ENCODE measurements at places on chromosomes 3 and 15.
A peak's percentile ranks its signal among the peaks of the same experiment; 100 is the strongest.

GRCh38 chr15:62756326-62756994 is 286.1 kb upstream of the TPM1 start:
- DNase-seq: no peak

DNA sequence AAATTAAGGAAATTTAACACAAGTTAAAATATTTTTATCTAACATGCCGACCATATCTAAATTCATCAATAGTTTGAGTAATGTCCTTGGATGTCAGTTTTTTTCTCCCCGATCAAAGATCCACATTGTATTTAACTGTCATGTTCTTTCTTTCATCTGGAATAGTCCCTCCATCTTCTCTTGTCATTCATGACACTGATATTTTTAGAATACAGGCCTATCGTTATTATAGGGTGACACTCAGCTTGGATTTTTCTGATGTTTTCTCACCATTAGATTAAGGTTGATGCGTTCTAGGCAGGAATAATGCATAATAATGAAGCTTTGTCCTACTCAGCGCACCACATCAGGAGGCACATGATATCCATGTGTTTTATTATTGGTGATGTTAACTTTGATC is 13.2 kb upstream of the PYGO1 start:
- DNase-seq: no peak

DNA sequence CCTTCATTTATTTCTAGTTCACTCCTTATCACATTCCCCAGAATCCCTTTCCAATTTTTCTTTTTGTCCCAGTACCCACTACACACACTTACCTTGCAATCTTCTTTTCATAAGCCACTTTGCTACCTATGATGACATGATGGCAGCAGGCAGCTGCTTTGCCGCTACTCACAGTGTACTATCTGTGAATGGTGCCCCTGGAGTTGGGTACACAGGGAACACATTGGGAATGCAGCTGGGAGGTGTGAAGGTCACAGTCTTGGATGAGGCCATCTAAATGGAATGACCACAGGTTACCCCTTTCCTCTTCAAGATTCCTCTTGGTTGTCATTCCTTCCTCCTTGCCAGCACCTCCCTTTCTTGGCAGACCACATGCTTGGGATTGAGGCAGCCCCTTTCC is 20.8 kb upstream of the TNIK start:
- DNase-seq: no peak

- peak; percentile 3 for DNase-seq
Measured at GRCh38 chr15:87634361-87634760, 622.2 kb downstream of the NTRK3 start.

DNA sequence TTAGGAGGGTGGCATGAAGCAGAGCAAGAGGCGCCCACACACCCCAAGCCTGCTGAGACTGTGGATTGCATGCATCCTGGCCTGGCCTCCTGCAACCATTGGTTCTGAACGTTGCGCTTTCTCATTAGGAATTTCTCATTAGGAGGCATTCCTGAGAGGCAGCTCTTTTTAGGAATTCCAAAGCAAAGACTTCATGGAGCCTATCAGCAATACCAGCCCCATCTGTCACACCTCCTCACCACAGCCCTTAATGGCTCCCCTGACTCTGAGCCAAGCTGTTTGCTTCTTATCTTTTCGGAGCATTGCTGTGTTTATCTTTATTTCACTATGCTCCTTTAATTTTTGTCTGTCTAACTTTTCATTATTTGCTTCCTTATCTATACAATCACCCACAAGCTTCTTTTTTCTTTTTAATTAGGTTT is 226.9 kb downstream of the CACNA2D3 start:
- no peak for DNase-seq

DNA sequence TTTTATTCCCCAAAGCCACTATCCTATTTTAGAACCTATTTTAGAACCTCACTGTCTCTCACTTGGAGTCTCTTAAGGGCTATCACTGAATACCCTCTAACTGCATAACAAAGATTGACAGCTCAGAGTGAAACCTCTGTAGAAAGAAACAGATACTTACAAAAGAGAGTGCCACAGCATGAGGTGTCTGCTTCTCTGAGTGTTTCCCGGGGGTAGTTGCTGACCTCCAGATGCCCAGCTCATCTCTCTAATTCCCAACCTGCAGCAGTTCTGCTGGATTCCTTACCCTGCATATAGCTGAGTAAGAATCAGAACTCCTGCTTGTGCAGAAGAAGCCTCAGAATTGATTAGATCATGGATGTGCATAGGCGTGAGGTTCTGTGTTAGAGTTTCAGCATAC is 34.5 kb downstream of the P3H2 start:
- DNase-seq: no peak

- peak; percentile 62 for DNase-seq
Measured at GRCh38 chr3:114363554-114364202, 69.8 kb downstream of the TIGIT start.

DNA sequence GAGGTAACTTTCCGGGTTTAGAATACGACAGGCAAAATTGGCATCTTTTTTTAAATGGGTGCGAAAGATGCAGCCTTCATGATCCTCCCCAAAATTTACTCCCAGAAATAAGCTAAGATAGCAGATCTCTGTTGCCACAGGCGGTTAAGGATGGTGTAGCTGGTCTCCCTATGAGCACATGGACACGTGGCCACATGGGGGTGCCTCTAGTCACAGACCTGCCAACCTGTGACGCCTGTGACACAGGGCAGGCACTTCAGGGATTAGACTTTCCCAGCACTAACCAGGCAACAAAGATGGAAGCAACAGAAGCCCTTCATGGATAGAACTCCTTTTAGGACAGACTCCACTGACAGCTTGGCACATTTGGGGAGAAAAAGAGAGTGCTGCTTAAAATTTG is 320.3 kb downstream of the THSD4 start:
- no peak for DNase-seq

DNA sequence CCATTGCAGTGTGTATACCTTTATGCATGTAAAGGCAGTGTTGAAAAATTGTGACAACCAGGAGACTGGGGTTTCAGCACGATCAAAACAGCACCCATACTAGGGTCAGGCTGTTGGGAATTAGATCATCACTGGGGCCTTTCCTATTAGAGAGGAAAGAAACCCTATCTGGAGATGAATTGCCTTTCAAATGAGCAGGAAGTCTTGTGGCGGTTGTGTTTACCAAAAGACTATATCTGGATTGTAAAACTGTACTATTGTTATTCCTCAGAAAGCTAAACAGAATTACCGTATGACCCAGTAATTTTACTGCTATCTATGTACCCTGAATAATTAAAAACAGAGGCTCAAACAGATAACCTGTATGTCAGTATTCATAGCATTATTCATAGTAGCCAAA is 10.1 kb downstream of the UBE2E1 start:
- no peak for DNase-seq

GRCh38 chr15:81157195-81157938 is 23.3 kb downstream of the CFAP161 start:
- DNase-seq: no peak
